Cerebellar nuclear complex (tissue), 1 donor: ENCODE measurements at places on chromosomes 3 and 15.

DNA sequence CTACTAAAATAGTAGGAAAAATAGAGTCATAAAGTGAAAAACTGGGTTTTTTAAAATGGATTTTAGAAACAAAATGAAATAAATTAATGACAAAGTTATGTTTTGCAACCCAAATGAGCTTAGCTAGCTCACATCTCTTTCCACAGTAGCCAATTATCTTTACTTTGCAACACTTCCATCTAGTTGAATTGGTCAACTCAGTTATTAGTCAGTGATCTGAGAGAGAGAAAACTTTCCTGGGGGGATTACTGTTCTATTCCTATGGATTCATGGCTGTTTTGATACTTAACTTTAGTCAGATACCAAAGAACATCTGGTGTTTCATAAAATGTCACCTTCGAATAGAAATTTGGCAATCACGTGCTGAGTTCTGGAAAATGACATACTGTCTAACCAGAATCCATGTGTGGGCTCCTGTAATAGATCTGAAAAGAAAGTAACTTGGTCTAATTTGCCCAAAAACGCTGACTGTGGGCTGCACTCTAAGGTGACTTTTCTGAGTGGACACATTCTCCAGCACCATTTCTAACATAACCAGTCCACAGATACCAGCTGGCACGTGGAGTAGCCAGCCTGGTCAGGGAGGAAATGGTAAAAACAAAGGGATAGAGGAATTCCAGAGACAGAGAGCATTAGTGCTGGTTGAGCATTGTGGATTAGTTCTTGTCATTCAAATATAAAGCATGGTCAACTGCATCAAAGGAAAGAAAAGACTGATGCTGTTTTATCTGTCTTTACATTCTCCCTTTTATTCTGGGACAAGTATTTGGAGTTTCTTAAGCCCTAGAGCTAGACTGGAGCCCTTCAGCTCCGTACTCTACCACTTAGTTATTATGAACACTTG is 45.2 kb upstream of the CCDC80 start:
- no peak for DNase-seq

DNA sequence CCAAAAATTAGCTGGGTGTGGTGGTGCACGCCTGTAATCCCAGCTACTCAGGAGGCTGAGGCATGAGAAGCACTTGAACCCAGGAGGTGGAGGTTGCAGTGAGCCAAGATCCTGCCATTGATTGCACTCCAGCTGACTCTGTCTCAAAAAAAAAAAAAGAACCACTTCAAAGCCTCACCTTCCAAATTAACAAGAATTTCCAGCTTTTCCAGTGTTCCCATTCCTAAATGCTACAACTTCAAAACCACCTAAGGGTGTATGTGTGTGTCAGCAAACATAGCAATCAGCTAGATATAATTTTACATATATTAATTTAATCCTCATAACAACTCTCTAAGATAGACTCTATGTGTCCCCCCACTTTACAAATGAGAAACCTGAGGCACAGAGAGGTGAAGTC is 512.5 kb upstream of the PROK2 start:
- no peak for DNase-seq

DNA sequence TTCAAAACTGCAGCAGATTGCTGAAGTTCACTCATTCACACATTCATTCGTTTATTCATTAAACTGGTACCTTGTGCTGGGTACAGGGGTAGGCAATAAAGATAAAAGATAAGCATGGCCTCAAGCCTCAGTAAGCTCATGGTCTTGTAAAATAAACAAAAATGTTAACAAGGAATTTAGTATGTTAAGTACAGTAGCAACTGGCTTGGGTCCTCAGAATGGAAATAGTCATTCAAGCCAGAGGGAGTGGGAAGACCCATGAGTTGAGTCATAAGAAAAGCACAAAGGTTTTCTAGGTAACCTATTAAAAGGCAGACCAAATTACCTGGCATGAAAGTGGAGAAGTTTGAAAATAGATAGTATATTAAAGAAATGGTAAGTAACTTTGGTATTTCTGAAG is 163.3 kb downstream of the CDIN1 start:
- no peak for DNase-seq

- no peak for DNase-seq
Observed at GRCh38 chr3:172993412-172993811, 147.6 kb downstream of the SPATA16 start.

DNA sequence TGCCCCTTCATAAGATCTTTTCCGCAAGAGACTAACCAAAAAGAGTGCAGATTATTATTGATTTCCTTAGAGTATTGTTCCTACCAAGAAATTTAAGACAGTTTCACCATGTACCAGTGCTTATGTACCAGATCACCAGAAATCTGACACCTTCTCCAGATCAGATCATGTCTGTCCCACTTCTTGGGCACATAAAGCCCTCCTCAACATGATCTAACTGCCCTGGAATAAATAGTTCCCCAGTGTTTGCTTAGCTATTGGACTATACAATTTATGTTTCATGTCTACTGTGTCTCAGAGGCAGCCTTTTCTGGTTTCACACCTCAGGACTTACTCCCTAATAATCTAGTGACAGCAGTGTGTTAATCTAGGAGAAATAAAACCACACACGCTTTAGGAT is 46.8 kb downstream of the NME9 start:
- DNase-seq: no peak

GRCh38 chr3:59731943-59732342 is 682.1 kb upstream of the CFAP20DC start:
- DNase-seq: no peak

DNA sequence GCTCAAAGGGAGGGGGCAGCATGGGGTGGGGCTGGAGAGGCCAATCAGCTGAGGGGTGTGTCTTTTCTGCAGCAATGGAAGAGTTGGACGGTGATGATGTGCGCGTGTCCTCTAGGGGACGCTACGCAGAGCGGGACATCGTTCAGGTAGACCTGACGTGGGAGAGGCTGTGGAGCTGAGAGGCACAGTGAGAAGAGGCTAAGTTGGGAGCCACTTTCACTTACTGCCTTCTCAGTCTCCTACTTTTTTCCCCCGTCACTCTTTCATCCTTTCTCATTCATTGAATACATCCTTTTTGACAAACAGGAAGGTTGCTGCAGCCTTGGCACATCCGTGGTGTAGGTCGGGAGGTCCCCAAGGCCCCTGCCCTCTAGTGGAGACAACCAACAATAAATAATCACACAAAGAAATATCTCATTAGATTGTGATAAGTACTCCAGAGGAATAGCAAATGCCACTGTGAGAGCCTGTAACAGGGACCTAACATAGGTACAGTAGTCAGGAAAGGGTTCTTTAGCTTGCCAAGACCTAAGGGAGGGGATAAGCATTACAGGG is 4.4 kb upstream of the BRPF1 start:
- DNase-seq: no peak

GRCh38 chr3:105369500-105370371 is 3.0 kb downstream of the ALCAM start:
- no peak for DNase-seq

- no peak for DNase-seq
Observed at GRCh38 chr15:51126842-51127241, 32.1 kb upstream of the TNFAIP8L3 start.

DNA sequence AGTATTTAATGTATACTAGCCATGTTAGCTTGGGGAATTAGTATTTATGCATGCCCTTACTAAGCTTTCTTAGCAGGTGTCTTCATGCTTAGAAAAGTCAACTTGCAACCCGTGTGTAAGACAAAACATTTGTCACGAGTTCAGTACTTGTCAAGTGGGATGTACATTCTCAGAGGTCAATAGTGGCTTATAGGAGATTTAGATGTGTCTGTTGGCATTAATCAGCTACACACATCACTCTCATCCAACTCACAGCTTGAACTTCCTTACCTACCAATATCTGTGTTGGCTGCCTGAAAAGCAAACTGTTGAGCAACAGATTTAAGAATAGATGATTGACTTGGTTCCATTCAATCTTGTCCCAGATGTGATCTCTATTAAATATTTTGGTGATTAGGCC is 109.5 kb downstream of the ROBO2 start:
- DNase-seq: no peak

- no peak for DNase-seq
Observed at GRCh38 chr3:184586851-184587250, 25.3 kb downstream of the EPHB3 start.

- no peak for DNase-seq
Observed at GRCh38 chr3:13846716-13847570, 32.9 kb downstream of the WNT7A start.

DNA sequence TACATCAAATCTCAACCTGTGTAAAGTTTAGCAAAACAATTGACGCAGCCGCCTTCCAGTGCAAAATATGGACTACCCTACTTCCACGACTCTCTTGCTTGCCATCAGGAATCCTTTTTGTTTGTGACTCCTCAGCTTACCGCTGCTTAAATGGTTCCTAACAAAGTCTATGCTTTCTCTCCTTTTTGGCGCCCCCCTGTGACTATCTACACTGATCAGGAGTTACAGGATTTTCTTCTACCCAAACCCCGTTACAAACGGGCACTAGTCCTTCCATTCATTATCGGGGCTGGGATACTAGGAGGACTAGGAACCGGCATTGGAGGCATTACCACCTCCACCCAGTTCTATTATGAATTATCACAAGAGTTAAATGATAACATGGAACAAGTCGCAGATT is 184.0 kb downstream of the IGSF11 start:
- DNase-seq: no peak

DNA sequence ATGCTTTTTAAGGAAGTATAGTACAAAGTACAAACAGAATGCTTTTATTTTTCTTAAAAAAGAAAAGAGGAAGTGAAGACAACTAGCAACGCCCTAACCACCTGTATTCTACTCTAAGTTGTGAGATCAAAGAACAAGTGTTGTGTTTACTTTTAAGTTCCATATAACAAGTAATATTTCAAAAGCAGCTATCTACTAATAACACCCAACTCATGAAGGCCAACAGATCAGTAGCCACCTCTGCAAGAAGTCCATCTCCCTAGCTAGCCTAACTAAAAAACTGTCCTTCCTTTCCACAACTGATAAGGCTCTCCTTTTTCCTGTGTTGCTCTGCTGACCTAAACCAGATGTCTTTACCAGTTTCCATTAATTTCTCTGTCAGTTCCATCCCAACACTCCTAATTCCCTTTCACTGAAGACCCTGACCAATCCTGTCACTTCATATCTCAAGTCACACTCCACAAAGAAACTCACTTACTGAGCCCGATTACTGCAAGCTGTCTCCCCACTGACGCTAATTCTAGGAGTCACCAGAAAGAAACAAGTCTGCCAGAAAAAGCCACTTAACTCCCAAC is 26.9 kb downstream of the PHC3 start:
- no peak for DNase-seq

DNA sequence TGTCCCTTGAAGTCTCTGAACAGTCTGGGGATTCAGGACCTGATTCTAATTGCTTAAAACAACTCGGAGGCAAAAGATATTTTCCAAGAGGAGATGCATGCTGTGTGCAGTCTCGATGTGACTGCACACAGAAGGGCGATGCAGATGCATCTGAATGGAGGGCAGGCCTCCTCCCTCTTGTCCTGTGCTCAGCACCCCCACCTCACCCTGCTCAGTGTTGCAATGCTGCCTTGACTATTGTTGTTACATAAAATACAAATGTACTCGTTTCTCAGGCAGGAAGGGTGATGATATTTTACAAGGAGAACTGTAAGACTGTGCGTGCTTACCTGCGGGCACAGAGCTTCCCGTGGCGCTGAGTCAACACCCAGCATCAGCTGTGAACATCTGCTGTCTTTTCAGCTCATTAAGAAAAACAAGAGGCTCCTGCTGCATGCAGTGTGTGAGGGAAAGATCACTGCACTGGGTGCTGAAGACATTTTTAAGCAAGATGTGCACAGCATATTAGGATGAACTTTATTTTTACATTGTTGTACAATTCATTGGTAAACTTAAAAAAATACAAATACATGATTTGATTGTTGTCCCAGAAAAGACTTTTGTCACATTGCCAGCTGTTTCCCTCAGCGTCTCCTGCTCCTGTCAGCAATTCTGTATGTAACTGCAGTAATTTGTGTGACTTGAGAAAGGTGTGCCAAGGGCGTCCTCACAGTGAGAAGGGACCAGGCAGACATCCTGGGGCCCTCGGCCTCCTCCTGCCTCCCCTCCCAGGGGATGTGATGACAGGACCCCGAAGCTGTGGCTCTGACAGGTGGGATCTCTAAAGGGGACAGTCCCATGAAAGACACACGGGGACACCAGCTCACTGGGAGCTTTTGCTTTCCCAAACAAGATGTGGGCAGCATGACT is 56.3 kb upstream of the RPL32 start:
- no peak for DNase-seq

DNA sequence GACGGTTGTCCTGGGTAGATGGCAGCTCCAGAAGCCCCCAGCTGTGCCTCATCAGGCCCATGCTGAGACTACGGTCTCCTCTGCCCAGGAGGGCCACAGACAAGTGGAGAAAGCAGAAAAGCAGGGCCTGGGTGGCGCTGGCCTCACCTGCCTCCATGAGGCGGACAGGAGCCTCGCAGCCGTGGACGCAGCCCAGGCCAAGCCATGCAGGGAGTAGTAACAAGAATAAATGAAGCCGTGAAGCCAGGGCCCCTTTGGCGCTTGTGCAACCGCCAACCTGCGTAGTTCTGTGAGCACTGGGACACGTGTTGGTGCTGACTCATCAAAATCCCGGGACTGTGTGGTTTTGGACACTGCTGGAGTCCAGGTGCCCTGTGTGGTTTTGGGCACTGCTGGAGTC is 12.3 kb upstream of the MUC4 start:
- DNase-seq: no peak

GRCh38 chr3:196238612-196239560 is 22.6 kb downstream of the SLC51A start:
- no peak for DNase-seq

GRCh38 chr3:50124800-50125178 is 30.3 kb upstream of the SEMA3F start:
- DNase-seq: no peak

- no peak for DNase-seq
Observed at GRCh38 chr15:68679961-68680371, 101.2 kb downstream of the CORO2B start.

DNA sequence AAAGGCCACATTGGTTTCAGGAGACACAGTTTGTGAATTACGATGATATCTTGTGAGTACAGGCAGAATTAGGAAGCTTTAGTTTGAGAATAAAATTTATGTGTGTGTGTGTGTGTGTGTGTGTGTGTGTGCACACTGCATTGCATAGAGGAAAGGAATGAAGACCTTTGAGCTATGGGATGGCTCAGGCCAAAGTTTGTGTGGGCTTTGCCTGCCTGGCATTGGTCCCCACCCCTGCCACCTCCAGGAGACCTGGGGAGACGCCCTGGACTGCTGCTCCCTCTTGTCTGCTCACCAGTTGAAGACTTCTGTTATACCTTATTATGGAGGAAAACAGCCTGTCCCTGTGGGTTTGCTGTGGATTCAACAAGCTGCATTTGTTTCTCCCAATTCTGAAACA is 37.2 kb downstream of the TIGIT start:
- no peak for DNase-seq
